Uterus (tissue), 4 donors: ENCODE measurements at places on chromosomes 7 and 10. TPM values are rescaled to one million over a fixed set of nuclear protein-coding genes. Genes with fewer than 3 reads are reported as not detected.

GRCh38 chr10:118800920-118801319 is 46.1 kb upstream of the CACUL1 start:
- peak; percentile 28 for DNase-seq

DNA sequence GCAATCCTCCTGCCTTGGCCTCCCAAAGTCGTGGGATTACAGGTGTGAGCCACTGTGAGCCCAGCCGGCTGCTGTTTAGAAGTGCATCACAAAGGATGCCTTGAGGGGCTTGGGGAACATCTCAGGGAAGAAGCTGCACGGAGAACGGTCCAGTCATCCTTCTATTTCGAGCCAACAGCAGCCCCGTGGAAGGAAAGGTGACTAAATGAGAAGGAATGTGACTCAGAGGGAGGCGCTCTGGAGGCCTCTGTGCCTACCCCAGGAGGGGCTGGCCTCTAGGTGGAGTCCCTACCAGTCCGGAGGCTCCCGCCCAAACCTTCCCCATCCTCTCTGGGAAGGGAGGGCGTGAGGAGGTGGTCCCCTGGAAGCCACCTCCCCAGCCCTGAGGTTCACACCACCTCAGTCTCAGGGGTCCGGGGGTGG is 76.2 kb downstream of the CTBP2 start:
- DNase-seq = peak; percentile 59

- no peak for DNase-seq
These were observed 232.4 kb downstream of the ZMYND11 start for GRCh38 chr10:367636-368035.

Gene WEE2
- total RNA-seq = not detected

- no peak for DNase-seq
These were observed 216.6 kb downstream of the MAD1L1 start for GRCh38 chr7:2016021-2016631.

DNA sequence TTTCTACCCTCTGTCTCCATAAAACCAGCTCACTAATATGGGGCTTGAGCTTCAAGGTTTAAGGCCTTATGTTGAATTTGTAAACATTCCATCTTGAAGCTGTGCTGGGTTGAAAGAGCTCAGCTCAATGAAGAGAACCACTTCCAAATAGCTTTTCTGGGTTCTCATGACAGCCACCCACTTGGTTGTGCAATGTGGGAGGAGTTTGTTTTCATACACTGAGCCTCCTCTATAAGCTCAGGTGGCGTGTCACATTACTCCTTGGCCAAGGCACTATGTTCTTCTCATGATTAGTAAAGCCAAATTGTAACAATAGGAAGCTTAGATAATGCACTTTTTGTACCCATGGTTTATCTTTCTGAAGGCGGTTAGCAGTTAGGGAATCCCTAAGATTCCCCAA is 265.6 kb downstream of the PTEN start:
- no peak for DNase-seq

GRCh38 chr7:54663603-54664234 is 95.3 kb downstream of the SEC61G start:
- no peak for DNase-seq

Gene COL1A2
- 10,885 TPM for total RNA-seq

- DNase-seq = peak; percentile 83
These were observed 463 bp upstream of the UPP1 start for GRCh38 chr7:48088559-48089045.

GRCh38 chr10:67788028-67788886 is 49.7 kb downstream of the DNAJC12 start:
- no peak for DNase-seq

Gene C10orf67
- not detected for total RNA-seq

DNA sequence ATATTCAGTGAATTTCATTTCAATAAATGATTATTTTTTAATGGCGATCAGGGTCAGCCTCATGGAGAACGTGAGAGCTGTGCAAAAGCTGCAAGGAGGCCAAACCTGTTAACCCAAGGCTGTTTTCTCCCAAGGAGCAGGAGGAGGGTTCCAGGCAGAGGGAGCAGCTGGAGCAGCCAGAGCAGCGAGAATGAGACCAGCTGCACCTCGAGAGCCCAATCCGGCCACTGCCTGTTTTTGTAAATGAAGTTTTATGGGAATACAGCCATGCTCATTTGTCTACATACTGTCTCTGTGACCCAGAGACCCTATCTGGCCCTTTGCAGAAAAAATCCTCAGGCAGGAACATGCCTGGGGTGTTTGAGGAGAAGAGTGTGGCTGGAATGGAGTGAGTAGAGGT is 104.9 kb downstream of the GRK5 start:
- no peak for DNase-seq

Gene COX19
- total RNA-seq = 2.6 TPM

DNA sequence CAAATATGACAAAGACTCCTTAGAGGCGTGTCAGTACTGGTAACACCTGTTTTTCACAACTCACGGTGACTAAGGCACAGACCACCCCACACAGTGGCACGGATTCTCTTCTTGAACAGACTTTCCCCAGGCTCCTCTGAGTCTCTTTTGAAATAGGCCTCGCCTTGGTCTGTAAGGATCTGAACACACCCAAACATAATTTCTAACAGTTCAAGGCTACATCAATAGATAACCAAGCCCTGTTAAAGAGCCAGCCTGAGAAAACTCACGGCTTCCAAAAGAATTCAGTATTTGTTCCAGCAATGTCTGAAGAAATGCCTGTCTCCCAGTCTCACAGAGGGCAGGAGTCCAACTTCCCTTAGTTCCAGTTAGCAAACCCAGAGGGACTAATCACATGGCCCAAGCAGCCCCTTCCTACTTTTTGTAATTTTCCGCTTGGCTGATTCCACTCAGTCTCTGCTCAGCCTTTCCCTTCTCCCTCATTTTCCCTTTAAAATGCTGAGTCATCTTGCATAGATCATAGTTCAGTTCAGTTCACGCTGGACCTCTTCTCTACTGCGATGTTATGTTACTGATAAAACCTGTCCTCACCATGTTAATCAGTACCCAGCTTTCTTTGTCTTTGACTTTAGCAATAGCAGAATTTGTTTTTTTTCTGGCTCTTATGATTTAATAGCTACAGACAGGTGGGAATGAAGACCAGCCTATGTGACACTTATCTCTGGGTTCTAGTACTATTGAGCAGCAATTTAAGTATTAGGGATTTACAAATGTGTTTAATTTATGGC is 22.6 kb upstream of the AKR1C3 start:
- peak; percentile 69 for DNase-seq

GRCh38 chr10:71766717-71767419 is 6.5 kb downstream of the VSIR start:
- peak; percentile 70 for DNase-seq

GRCh38 chr10:44865289-44865671 is 45.9 kb upstream of the TMEM72 start:
- peak; percentile 43 for DNase-seq

DNA sequence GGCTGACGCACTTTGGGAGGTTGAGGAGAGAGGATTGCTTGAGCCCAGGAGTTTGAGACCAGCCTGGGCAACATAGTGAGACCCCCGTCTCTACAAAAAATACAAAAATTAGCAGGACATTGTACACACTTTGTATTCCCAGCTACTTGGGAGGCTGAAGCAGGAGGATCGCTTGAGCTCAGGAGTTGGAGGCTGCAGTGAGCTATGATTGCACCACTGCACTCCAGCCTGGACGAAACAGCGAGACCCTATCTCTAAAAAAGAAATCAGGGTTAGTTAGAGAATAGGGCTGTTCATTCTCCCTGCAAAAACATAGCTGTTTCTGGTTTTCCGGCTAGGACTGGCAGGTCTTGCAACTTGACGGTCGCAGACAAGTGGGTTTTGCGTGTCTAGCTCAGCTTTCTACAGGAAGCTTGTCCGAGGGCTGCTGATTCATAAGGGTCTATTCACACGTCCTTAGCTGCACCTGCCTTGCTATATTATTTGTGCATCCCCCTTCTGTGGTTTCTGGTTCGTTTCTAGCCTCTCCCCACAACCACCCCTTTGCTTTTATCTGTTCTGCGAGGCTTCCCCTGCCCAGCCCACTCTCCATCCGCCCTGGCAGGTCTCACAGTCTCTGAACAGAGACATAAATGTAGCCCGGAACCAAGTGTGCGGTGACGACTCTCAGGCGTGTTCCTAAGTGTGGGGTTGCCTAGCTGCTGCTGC is 10.7 kb downstream of the AMZ1 start:
- DNase-seq = no peak

Gene CDC14C
- total RNA-seq = not detected

- DNase-seq = no peak
These were observed 17.5 kb downstream of the TUBAL3 start for GRCh38 chr10:5387169-5387568.

DNA sequence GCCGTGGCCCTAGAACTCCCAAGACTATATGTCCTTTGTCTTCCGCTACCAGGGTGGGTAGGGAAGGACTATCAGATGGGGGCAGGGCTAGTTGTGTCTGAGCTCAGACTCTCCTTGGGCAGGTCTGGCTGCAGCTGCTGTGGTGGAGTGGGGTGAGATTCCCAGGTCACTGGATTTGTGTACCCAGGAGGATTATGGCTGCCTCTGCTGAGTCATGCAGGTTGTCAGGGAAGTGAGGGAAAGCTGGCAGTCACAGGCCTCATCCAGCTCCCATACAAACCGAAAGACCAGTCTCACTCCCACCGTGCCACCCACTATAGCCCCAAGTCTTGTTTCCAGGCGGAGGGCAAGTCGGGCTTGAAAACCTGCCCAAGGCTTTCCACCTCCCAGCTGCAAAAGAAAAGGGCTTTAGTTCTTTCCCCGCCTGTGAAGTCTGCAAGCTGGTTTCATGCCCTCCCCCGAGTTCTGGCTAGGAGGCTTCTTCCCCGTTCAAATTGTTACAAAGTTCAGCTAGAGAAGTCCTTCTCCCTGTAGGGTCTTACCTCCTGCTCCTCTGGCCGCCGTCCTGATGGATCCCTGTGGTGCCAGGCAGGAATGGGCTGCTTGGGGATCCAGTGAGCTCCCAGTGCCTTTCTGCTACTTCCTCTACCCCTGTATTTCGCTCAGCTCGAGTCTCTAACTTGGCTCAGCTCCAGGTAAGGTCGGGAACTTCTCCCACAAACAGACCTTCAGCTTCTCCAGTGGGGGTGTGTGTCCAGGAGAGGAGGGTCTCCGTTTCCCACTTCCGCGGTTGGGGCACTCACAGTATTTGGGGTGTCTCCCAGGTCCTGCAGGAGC is 106.8 kb upstream of the FGL2 start:
- DNase-seq = no peak

Gene LEP
- total RNA-seq = not detected

DNA sequence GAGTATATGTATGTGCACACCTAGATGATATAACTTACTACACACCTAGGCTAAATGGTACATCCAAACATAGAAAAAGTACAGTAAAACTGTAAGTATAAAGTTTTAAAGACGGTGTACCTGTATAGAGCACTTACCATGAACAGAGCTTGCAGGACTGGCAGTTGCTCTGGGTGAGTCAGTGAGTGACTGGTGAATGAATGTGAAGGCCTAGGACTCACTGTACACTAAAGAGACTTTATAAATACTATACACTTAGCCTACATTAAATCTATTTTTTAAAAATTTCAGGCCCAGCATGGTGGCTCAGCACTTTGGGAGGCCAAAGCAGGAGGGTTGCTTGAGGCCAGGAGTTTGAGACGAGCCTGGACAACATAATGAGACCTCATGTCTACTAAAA is 195.3 kb downstream of the FZD1 start:
- DNase-seq = no peak

DNA sequence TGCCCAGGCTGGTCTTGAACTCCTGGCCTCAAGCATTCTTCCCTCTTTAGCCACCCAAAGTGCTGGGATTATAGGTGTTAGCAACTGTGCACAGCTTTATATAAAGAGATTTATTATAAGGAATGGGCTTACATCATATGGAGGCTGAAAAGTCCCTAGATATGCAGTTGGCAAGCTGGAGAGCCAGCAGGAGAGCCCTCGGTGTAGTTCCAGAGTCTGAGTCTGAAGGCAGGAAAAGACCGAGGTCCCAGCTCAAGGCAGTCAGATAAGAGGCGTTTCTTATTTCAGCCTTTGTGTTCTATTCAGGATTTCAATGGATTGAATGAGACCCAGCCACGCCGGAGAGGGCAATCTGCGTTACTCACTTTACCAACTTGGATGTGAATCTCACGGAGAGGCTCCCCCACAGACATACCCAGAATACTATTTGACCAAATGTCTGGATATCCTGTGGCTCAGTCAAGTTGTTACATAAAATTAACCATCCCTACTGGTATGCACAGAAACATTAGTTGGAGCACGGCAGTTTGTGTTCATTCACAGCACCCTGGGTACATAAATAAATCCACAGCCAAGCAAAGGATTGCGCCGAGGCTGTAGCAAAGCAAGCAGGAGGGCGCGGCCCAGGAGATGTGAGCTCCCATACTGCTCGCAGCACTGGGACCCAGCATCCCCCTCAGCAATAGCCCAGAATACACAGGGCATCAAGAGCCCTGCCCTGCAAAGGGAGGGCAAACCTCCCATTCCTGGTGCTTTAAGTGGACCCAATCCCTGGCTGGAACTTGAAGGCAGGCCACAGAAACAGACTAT is 158.4 kb upstream of the ZNF32 start:
- no peak for DNase-seq

Gene RARRES2
- total RNA-seq = 257 TPM

Gene LANCL2
- total RNA-seq = 31.4 TPM

DNA sequence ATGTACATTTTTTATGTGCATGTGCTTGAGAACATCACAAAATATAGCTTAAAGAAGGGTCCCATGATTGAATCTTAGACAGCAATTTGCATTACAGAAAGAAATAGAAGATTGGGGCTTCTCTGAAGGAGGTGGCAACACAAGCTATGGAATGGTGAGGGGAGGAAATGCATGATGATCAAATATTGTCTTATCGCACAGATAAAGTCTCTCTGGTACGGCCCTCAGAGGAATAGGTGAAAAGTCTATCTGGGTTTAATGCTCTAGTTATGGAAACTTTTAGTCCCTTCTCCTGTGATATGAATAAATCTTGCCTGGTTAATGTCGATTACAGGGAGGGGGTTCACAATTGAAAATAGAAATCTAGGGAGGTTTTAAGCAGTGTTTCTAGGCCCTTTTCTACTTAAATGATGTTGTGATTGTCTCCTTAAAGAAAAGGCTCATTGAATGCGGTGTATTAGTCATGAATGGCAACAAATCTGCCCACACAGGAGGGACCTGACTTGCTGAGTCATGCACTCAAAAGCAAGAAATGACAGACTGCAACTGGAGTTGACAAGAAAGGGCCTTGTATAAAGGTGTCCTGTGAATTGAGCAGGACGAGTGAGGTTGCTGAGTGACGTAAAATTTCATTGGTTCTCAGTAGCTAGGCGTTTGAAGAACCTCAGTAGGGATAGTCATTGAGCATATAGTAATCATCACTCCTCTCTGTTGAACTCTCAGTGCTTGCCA is 133.4 kb upstream of the CSTF2T start:
- no peak for DNase-seq

DNA sequence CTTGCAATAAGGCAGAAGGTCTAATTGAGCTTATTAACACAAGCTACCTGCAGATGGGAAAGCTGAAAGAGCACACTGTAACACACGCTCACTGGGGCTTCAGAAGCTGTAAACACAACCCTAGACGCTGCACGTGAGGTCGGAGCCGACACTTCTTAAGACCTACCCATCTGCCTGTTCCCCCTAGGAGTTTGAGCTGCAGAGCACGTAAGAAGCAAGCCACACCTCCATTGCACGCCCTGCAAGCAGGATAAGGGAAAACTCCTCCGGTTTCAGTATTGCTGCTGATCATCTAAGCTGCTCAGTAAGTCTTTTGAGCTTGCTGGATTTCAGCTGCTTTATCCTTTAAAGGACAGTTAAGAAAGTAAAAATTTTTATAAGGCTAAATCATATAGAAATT is 244.0 kb upstream of the ZWINT start:
- DNase-seq = no peak
